Cerebellar nuclear complex (tissue), 1 donor: ENCODE measurements at places on chromosomes 6 and 20.

DNA sequence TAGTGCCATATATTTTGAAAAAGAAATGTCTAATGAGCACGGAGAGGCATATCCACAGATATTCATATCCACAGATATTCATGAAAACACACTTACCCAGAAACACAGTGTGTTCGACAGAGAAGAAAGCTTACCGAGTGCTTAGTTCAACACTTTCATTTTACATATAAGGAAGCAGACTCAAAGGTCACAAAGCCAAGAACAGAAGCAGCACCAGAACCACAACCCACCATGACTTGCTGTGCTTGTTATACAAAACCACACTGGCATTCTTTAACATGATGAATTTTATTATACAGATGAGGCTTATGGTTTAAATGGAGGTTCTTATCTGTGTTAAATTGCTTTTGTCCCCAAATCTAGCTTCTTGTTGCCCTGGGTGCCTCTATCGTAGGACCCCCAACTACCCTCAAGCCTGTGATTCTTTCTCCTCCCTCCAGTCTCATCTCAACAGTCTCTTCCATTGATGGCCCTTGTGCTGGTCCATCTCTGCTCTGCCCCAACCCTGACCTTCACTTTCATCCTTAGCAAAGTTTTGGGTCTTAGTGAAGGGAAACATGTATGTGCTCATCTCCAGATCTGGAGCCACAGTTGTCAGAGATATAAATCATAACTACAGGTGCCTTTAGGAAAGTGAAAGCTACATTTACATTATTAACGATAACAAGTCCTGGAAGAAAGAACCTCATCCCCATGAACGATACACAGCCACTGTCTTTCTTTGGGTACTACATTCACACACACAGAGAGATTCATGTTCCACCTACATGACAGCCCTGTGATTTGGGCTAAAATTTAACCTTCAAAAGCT, 40.0 kb downstream of the SF3B5 start:
- no peak for DNase-seq

DNA sequence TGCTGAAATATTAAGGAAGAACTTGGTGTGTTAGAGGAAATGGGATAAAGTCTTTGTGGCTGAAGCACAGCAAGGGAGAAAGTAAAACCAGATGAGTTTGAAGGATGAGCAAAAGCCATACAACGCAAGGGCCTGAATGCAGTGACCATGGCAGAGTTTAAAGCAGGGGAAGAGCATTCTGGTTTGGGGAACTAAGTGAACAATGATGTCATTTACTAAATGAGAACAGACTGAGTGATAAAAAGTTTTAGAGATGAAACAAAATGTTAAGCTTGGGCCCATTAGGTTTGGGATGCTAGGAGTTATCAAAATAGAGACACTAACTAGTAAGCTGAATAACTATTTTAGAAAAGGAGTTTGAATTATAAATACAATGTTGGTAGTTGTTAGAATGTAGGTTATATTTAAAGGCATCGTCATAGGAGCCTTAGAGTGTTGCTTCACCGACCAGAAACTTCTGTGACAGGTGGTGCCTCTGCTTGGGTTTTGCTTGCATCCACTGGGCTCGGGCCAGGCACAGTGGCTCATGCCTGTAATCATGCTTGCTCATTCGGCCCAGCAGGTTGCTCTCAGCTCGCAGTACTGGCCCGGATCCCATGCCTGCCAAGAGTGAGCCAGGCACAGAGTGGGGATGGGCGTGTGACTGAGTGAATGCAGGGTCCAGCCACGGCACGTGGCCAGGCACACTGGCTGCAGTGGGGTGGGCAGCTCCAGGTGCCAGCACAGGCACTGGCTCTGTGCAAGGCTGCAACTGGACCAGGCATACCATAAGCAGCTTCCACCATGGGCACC, 37.4 kb upstream of the OPRM1 start:
- DNase-seq, result peak; percentile 49

DNA sequence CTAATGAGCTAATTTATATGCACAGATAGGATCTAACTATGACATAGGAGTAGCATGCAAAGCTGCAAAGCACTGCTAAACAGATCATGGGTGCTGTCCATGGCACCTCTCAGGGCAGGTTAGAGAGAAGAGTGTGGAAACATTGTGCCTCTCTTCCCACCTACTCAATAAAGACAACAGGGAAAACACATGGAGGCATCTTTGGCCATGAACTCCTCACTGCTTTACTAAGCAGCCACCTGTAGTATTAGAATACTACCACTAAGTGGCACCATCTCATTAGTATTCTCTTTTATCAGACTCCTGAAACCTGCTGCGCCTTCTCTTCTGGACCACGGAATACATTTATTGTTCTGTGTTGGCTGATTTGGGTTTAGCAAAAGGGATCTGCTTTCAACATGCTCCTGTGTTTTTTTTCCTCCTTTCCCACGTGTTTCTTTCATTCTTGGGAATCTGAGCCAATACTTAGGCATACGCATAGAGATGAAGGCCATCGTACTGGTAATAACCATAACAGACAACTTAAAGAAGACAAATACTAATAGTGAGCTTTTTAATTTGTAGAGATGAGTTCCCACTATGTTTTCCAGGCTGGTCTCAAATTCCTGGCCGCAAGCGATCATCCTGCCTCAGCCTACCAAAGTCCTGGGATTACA, 9.4 kb upstream of the HDDC2 start:
- no peak for DNase-seq

GRCh38 chr6:168093071-168093505, 14.1 kb upstream of the FRMD1 start:
- no peak for DNase-seq

DNA sequence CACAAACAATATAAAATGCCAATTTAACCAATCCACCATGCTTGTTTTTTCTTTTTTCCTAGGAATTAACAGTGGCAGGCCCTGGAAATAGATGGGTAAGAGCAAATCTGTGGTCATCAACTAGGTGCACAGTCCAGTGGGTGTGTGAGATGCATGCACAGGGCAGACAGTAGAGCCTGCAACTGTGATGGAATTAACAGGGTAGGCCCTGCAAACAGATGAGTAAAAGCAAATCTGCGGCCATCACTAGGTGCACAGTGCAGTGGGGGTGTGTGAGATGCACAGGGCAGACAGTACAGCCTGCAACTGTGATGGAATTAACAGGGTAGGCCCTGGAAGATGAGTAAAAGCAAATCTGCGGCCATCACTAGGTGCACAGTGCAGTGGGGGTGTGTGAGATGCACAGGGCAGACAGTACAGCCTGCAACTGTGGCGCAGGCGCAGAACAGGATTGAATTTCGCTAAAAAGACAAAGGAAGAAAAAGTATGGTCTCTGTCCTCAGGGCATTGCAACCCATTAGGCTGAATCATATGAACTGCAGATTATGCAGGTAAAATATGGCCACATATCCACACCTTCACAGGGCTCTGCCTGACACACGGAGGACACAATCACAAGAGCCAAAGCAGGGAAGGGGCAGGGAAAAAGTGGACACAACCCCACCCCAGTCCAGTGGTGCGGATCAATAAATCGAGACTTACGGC, 41.0 kb upstream of the IPCEF1 start:
- DNase-seq, result no peak

GRCh38 chr20:36688630-36689029, 42.6 kb upstream of the SLA2 start:
- DNase-seq, result no peak

- no peak for DNase-seq
Measured at GRCh38 chr6:16752206-16752866, 8.9 kb downstream of the ATXN1 start.

DNA sequence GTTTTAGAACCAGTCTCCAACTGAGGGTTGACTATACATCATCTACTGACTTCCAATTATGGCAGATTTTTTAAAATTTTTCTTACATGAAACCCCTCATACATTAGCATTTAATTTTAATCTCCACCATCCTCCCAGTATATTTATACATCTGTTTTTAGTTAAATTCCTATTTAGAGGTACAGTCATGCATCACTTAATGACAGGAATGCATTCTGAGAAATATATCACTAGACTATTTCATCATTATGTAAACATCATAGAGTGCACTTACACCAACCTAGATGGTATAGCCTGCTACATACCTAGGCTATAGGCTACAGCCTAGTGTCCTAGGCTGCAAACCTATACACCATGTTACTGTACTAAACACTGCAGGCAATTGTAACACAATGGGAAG, 316.7 kb upstream of the MARCKS start:
- no peak for DNase-seq

DNA sequence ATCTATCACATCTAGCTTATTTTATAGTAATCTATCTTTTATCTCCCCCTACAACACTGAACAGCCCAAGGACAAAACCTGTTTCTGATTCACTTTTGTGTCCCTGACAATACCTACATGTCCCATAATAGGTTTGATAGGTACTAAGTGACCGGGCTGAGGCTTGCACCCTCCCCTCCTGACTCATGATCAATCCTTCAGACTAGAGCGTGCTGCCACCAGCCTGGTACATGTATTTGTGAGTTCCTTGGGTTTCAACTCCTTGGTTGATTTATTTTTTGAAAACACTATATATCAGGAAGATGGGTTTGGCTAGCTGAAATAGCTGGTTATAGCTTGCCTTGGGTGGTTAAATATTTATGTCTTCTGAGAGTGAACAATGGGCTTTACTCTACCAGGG, 41.6 kb upstream of the RAB23 start:
- no peak for DNase-seq

- DNase-seq, result no peak
Measured at GRCh38 chr20:14333721-14334120, 3.7 kb downstream of the FLRT3 start.

- DNase-seq, result no peak
Measured at GRCh38 chr20:44501448-44501847, 20.4 kb downstream of the SERINC3 start.

- no peak for DNase-seq
Measured at GRCh38 chr6:11665604-11666326, 112.8 kb downstream of the ADTRP start.

DNA sequence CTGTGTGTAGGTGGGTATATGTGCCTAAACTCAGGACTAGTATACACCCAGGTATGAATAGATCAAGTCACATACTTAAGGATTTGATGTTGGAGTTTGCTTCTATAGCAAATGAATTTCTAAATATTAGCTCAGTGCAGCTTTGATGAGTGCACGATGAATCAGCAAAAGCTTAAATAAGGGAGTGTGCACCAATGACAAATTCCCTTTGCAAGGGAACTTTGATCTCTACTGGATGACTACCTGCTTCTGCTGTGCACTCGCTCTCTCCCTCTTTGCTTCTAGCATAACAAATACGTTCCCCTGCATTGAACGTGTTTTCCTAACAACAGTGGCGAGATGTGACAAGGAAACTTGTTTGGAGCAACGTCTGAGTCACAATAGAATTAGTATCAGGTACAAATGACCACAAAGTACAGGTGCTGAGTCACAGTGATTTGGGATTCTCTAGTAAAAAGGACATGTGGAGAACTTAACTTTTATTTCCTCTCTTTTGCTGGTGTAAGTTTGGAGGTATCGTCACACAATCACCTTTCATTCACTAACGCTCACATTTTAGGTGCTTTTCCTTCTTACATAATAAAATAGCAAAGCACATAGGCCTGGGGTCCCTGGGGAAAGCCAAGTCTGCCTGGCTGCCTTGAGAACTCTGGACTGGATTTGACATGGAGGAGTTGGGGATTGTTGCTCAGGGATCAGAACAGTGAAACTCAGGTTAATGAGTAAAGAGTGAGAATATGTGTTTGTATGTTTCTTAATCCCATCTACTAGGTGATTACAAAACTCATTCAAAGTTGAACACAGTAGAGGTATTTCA, 49.7 kb downstream of the KLHL31 start:
- DNase-seq, result no peak
